ENCODE measurements at places on chromosomes 13 and 19. TPM values are rescaled to one million over a fixed set of nuclear protein-coding genes. Genes with fewer than 3 reads are reported as not detected.

DNA sequence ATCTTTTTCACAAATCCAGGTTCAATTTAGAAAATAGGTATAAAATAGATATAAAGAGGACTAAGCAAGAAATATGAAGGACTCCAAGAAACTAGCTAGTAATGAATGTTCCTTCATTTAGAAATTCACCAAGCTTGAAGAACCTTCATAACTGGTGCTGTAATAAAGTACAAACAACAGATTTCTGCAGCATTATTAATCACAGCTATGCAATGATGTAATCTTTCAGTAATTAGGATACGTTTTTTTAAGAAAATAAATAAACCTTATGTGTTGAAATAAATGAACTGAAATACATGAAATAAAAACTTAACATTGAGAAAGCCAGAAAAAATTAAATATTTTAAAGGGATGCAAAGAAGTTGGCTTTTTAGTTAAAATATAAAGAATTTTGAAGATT is 236.1 kb downstream of the RGCC start:
- H3K4me3 ChIP-seq = no peak overlapping the region
- peaks cover 24% of the 10 kb centered on the region for H3K4me1 ChIP-seq
- no peaks in the 10 kb centered on the region for H3K27me3 ChIP-seq
- H3K36me3 ChIP-seq = peaks cover 24% of the 10 kb centered on the region
- H3K27ac ChIP-seq = no peak overlapping the region
- DNase-seq = no peak

DNA sequence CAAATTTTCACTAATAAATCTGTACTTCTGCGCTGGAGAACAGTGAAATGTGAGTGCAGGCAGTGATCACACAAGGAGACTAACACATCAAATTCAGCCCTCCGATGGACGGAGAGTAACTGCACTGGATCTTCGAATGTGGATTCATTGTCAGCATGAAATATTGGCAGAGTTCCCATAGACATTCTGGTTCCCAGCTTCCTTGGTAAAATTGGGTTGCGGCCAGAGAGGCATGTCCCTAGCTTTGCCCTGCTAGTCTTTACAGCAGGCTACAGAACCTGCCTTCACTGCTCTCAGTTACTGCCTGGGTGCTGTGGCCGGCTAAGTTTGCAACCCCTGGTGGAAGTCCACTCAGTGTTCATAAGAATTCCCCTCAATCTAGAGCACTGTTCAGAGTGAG is 32.3 kb upstream of the UQCRFS1 start:
- H3K27me3 ChIP-seq = peaks cover 3% of the 10 kb centered on the region
- no peak overlapping the region for H3K27ac ChIP-seq
- H3K36me3 ChIP-seq = no peaks in the 10 kb centered on the region
- H3K4me3 ChIP-seq = no peak overlapping the region
- peaks cover 11% of the 10 kb centered on the region for H3K4me1 ChIP-seq

The LRRC63 gene
- not detected for total RNA-seq

- no peaks in the 10 kb centered on the region for H3K27me3 ChIP-seq
- H3K36me3 ChIP-seq = no peaks in the 10 kb centered on the region
- H3K4me3 ChIP-seq = no peak overlapping the region
- no peaks in the 10 kb centered on the region for H3K4me1 ChIP-seq
- H3K27ac ChIP-seq = no peak overlapping the region
- DNase-seq = no peak
These were observed 758.7 kb downstream of the SLITRK5 start for GRCh38 chr13:88429862-88430261.

- no peaks in the 10 kb centered on the region for H3K4me1 ChIP-seq
- no peak overlapping the region for H3K27ac ChIP-seq
- H3K27me3 ChIP-seq = no peaks in the 10 kb centered on the region
- no peak overlapping the region for H3K4me3 ChIP-seq
- H3K36me3 ChIP-seq = no peaks in the 10 kb centered on the region
- DNase-seq = no peak
These were observed 122.2 kb downstream of the PCDH9 start for GRCh38 chr13:67107979-67108378.

GRCh38 chr19:29569038-29569911 is 36.8 kb upstream of the POP4 start:
- no peak overlapping the region for H3K27ac ChIP-seq
- no peak overlapping the region for H3K4me3 ChIP-seq
- DNase-seq = no peak
- no peaks in the 10 kb centered on the region for H3K36me3 ChIP-seq

DNA sequence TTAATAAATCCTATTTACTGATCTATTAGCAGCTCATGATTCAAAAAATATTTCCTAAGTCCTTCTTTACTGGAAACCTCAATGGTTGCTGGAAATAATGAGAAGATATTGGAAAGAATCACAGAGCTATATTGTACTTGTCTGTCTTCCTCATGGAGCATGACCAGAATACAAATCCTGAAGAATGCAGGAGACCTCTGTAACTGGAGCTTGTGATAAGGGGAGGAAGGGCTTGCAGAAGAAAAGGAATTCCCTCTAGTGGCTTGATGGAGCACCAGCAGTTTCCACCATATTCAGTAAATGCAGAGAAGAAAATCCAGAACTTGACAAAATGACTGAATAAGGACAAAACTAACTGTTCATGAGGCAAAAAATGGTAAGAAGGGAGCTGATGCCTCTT is 1333.1 kb downstream of the EFNB2 start:
- no peak overlapping the region for H3K27ac ChIP-seq
- no peak overlapping the region for H3K4me3 ChIP-seq
- no peak for DNase-seq

GRCh38 chr13:60663788-60664187 is 266.8 kb downstream of the TDRD3 start:
- no peaks in the 10 kb centered on the region for H3K27me3 ChIP-seq
- no peaks in the 10 kb centered on the region for H3K4me1 ChIP-seq
- no peaks in the 10 kb centered on the region for H3K36me3 ChIP-seq
- no peak for DNase-seq
- H3K27ac ChIP-seq = no peak overlapping the region
- H3K4me3 ChIP-seq = no peak overlapping the region

The TTC9B gene
- total RNA-seq = not detected

DNA sequence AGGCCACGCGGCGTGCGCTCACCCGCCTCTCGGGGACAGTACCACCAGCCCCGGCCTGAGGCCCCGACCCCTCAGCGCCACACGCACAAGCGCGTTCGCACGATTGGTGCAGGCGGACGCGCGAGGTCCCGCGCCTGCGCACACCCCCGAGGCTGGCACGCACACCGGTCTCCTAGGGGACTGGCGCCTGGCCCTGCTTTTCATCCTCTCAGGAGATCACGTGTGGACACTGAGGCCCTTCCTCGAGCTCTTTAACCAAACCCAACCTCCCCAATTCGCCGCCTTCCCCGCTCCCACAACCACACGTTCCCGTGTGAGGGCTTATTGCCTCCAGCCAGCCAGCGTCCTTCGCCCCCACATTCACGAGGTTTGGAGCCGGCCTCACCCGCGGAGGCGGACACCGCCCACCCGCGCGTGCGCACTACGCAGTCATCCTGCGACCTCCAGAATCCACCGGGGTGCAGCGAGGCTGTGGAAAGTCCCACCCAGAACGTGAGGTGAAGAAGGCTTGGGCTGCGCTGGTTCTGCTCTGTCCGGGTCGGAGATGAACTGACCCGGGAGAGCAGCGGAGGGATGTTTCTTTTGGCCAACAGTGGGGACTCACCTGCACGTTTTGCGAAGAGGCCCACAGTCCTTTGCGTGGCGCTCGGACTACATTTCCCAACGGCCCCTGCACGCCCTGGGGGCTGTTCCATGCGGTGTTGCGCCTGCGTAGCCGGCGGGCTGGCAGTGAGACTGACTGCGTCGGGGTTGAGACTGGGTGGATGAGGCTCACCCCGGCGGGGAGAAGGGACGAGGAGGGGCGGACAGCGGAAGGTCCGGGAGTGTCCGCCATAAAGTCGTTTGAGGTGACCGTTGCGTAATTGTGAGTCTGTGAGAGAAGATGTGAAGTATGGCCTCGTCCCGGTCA is 539 bp upstream of the ZNF667 start:
- peak overlapping the region; percentile 71 for H3K4me3 ChIP-seq
- peak overlapping the region; percentile 82 for H3K27ac ChIP-seq
- peak; percentile 96 for DNase-seq
- peaks cover 23% of the 10 kb centered on the region for H3K4me1 ChIP-seq
- H3K27me3 ChIP-seq = no peaks in the 10 kb centered on the region

GRCh38 chr19:9885077-9885552 is 50.0 kb downstream of the PIN1 start:
- H3K4me3 ChIP-seq = no peak overlapping the region
- no peaks in the 10 kb centered on the region for H3K36me3 ChIP-seq
- H3K4me1 ChIP-seq = no peaks in the 10 kb centered on the region
- DNase-seq = no peak
- no peaks in the 10 kb centered on the region for H3K27me3 ChIP-seq
- no peak overlapping the region for H3K27ac ChIP-seq

DNA sequence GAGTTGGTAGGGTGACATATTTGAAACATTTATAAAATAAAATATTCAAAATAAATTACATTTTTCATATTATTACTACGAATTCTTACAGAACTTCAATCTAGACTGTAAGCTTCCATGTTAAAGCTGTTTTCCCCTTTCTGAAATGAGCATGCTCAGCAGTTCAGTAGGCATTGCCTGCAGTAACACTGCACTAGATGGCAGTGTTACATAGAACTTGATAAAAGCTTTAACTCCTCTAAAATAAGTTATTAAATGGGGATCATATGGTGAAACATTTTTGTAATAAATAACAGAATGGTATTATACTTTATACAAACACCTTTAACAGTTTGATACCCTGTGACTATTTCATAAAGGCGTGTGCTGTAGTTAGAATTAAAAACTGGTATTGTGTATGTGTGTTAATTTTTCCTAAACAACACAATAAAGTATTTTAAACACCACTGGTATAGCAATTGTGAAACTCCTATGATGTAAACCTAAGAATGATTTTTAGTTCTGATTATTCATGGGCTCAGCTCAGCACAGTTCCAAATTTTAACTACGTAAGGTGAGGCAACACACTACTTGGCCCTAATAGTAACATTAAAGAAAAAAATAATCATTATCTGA is 11.6 kb upstream of the GPR18 start:
- no peak overlapping the region for H3K4me3 ChIP-seq
- no peak overlapping the region for H3K27ac ChIP-seq
- H3K36me3 ChIP-seq = no peaks in the 10 kb centered on the region
- H3K27me3 ChIP-seq = no peaks in the 10 kb centered on the region

DNA sequence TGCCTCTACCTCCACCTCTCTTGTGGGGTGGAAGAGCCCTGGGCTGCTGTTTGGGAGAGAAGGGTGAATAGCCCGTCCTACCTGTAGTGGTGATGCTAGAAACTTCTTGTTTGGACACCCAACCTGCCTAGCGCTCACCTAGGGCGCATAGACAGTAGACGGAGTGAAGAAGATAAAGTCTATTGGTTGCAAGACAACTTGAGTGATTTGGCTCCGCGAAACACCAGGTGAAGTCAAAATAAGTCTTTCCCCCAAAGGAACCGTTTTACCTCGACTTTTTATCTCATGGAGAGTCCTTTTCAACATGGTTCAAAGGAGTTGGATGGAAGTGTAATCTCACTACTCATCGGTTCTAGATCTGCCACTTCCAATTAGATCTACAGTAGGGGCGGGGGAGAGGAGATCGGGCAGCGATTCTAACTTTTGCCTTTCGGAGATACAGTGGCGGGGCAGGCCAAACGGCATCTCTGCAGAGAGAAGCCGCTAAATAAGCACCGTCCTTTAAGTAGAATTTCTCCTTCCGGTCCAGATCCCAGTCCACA is 694 bp upstream of the ZIC5 start:
- DNase-seq = no peak
- H3K27ac ChIP-seq = no peak overlapping the region
- no peaks in the 10 kb centered on the region for H3K36me3 ChIP-seq
- H3K4me1 ChIP-seq = peaks cover 40% of the 10 kb centered on the region

GRCh38 chr19:33758541-33759013 is 38.1 kb upstream of the KCTD15 start:
- DNase-seq = no peak
- no peaks in the 10 kb centered on the region for H3K4me1 ChIP-seq
- H3K4me3 ChIP-seq = no peak overlapping the region
- H3K27me3 ChIP-seq = peaks cover 15% of the 10 kb centered on the region

The DNAAF3 gene
- not detected for total RNA-seq

- H3K36me3 ChIP-seq = no peaks in the 10 kb centered on the region
- no peak overlapping the region for H3K4me3 ChIP-seq
- H3K27me3 ChIP-seq = no peaks in the 10 kb centered on the region
- no peak overlapping the region for H3K27ac ChIP-seq
- DNase-seq = no peak
These were observed 75.1 kb upstream of the TSC22D1 start for GRCh38 chr13:44651209-44651608.

- H3K27ac ChIP-seq = no peak overlapping the region
- H3K4me1 ChIP-seq = peaks cover 17% of the 10 kb centered on the region
- H3K36me3 ChIP-seq = no peaks in the 10 kb centered on the region
- no peak for DNase-seq
- H3K27me3 ChIP-seq = no peaks in the 10 kb centered on the region
These were observed 233.6 kb downstream of the KLF12 start for GRCh38 chr13:73900591-73900990.

The KLHL1 gene
- 0.36 TPM for total RNA-seq

DNA sequence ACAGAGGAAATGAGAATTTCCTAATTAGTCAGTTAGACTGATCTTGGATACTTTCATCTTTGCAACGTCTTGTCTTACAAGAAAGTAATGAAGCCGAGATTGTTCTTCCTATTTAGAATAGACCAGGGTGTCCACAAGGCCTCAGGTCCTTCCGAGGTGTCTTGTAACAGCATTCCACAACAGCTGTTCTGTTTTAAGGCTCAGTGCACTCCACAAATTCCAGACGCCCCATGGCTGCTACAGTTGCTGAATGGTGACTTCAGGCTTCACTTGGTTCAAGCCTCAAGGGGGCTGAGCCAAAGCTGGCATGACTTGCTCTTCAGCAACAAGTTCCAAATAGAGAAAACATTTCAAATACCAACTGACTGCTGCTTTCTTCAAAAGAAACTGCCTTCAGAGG is 143.4 kb downstream of the SHISA2 start:
- H3K36me3 ChIP-seq = no peaks in the 10 kb centered on the region
- DNase-seq = no peak
- no peak overlapping the region for H3K27ac ChIP-seq
- no peaks in the 10 kb centered on the region for H3K4me1 ChIP-seq
- H3K4me3 ChIP-seq = no peak overlapping the region

DNA sequence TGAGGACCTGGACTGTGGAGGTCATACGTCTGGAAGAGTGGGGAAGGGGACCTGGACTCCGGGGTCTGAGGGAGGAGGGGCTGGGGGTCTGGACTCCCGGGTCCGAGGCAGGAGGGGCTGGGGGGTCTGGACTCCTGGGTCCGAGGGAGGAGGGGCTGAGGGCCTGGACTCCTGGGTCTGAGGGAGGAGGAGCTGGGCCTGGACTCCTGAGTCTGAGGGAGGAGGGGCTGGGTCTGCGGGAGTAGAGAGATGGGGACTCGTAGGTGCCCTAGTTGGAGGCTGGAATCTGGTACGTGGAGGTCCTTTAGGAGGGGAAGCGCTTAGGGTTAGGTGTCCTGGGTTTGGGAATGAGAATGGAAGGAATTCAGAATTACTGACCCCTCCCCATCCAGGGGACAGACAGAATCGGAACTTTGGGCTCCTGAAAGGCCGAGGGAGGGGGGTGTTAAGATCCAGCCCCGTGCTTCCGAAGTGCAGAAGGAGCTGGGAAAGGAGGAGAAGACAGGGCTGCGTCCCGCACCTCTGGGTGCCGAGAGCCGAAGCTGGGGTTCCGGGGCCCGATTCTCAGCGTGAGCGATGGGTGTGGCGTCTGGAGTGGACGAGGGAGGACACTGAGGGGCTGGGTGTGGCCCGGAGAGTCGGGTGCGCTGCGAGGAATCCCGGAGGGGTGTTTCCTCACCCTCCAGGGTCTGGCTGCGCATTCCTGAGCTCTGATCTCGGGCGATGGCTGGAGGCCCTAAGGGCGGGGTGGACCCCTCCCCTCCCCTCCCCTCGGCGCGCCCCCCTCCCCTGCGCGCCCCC is 608 bp downstream of the MYADM start:
- peak; percentile 89 for DNase-seq
- H3K4me1 ChIP-seq = peaks cover 59% of the 10 kb centered on the region
- no peaks in the 10 kb centered on the region for H3K27me3 ChIP-seq
- H3K36me3 ChIP-seq = peaks cover 10% of the 10 kb centered on the region

The HSH2D gene
- total RNA-seq = not detected

The FGF9 gene
- 0.82 TPM for total RNA-seq

The C19orf38 gene
- 0.99 TPM for total RNA-seq

Measured in sigmoid colon (tissue), 7 donors.